ENCODE measurements at places on chromosomes 5 and 9. TPM values are rescaled to one million over a fixed set of nuclear protein-coding genes. Genes with fewer than 3 reads are reported as not detected.

DNA sequence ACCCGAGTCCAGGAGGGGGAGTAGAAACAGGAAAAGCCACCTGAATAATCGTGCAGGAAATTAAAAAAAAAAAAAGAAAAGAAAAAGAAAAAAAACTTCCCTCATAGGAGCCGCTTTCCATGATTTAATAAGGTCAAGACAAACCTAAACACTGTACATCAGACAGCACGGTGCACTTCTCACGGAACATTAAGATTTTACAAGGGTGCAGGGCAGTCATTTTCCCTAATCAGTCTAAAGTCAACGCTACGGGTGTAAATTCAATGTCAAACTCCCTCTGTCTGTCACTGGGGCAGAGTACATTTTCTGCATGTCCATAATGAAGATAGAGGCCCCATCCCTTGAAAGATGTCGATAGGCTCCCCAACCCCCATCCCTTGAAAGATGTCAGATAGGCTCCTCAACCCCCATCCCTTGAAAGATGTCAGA lies 139.7 kb downstream of the TSSK1B start:
- peak; percentile 24 for DNase-seq

PCDHA11 gene
- polyA plus RNA-seq = not detected

DNA sequence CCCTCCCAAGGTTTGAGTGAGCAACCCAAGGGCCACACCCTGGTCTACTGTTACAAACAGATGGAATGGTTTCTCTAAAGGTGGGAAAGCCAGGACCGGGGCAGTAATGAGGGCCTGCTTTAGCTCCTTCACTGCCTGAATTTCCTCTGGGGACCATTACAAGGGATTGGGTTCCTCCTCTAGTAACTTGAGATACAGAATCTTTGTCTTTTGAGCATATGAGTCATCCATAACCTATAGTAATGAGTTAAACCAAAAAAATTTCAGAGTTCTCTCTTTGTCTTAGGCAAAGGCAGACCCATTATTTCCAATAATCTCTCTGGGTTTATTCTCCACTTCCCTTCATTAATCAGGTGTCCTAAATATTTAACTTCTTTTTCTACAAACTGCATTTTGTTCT lies 618.8 kb downstream of the HINT1 start:
- DNase-seq = no peak

FOXD4L6 gene
- polyA plus RNA-seq = 0.05 TPM

PLK2 gene
- polyA plus RNA-seq = 157 TPM

DNA sequence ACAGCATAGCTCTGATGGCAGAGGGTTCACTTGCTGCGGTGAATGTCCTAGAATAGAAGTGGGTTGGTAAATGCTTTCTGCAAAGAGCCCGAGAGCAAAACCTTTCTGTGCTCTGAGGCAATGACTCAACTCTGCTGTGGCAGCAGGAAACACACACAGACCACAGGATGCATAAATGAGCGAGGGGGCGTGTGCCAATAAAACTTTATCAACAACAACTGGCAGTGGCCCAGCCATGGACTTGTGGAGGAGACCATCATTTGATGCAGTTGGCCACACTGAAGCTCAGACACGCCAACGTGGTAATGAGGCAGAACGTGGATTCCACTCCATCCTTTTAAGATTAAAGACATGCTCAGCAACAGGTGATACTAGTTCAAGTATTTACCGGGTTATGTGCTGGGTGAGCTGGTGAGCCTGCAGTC lies 6.8 kb downstream of the MRPL36 start:
- no peak for DNase-seq

NFIL3 gene
- 6.8 TPM for polyA plus RNA-seq

DNA sequence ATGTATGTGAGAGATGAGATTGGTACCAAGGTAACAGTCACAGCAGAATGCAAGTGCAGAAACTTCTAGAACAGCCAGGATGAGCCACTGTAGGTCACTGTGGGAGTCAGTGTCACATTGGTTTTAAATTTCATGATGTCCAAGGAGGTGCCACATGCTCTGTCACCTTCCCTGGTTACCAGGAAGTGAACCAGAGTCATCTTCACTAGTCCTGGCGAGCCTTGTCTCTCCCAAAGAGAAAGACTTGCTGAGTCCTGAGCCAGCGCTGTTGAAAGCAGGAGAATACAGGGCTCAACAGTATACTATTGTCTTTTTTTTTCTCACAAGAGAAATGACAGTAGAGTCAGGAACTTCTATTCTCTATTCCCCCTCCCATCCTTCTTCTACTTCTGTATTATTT lies 615.5 kb downstream of the RAB3C start:
- DNase-seq = no peak

AQP3 gene
- polyA plus RNA-seq = 0.64 TPM

GRCh38 chr9:86062845-86063693 lies 36.3 kb downstream of the GOLM1 start:
- DNase-seq = no peak

GRCh38 chr5:169248996-169249395 lies 51.9 kb downstream of the SLIT3 start:
- DNase-seq = no peak

Data from SK-N-SH (cell line).